ENCODE measurements at places on chromosomes 16 and 17. TPM values are rescaled to one million over a fixed set of nuclear protein-coding genes. Genes with fewer than 3 reads are reported as not detected.

DNA sequence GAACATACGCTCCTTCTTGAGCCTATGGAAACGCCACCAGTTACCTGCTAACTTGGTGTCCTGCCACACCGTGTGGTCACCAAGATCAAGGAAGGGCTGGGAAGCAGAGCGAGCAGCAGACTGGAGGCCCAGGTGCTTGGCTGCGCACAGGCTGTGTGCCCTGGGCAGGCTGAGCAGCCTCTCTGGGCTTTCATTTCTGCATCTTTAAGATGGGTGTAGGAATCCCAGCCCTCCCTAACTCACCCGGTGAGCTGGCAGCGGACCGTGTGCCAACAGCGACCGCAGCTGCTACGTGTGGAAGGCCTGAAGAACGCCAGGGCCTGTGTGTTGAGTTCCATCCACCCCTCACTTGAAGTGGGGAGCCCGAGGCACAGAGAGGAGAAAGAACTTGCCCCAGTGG is 80.0 kb downstream of the IRF8 start:
- no peak for DNase-seq

Gene MT1H
- not detected for total RNA-seq

DNA sequence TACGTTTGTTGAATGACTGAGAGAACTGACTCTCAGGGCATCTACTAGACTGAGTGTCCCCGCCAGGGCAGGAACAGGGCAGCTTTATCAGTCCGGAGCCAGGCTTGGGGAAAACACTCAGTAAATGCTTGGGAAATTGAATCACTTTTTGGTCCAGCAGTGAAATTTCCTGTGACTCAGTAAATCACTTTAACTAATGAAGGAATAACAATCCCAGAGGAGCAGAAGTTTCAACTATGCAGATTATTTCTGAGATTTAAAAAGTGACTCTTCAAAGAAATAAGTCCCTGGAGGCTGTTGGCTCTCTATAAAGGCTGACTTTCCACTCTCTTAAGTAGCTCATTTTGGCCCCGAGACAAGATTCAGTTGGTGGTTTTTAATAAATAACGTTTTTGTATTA is 101.8 kb downstream of the FOXL1 start:
- peak; percentile 85 for DNase-seq

Gene ARSG
- 2.9 TPM for total RNA-seq
